ENCODE measurements at places on chromosomes 3 and 15.

- DNase-seq = no peak
Measured at GRCh38 chr3:3281024-3281423, 101.5 kb upstream of the CRBN start.

DNA sequence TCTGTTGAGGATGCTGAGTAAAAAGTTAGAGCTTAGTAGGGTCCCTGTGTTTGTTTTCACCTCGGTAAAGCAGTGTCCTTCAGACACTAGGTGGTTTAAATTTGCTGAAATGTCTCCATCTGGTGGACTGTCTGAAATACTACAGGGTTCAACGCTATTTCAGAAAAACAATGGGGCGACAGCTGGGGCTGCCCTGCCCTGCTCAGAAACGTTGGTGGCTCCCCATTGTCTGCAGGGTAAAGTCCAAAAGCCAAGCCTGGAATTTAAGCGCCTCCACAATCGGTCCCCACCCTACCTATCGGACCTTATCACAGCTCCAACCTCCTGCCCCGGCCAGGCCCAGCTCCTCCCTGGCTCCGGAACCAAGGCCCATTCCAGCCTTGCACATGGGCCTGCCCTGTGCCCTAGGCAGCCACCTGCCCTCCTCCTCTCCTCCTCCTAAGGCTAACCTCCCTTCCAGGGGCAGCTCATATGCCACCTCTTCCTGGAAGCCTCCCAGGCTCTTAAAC is 4.3 kb upstream of the TSEN2 start:
- DNase-seq = no peak

DNA sequence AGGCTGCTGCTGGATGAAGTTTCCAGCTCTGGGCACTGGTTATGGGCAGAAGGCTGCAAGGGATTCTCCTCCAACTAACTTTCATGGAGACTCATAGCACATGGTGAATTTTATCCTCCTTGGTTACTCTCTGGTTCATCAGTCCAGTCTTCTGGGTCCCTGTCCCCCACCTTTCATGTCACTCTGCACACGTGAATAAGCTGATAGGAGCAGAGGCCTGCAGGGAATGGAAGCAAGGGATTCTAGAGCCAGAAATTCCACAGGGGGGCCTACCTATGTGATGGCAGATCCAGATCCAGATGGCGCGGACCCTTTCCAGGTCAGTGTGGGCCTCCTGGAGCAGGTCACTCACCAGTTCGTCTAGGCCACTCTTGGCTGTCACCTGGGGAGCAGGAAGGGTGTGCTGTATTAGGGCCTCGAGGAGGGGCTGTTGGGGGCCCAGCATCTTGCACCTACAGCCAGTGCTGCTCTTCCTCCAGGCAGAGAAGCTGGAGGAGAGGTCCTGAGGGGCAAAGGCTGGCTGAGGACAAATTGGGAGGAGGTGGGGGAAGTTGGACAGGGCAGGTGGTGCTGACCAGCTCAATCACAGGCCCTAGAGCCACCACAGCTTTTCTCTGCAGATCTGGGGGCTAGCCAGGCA is 30.2 kb downstream of the KY start:
- no peak for DNase-seq

- DNase-seq = no peak
Measured at GRCh38 chr3:71984843-71985613, 200.1 kb upstream of the PROK2 start.
